ENCODE measurements at places on chromosomes 2 and 18.

GRCh38 chr2:19592197-19592596 is 233.8 kb upstream of the OSR1 start:
- no peaks in the 10 kb centered on the region for H3K27me3 ChIP-seq
- H3K36me3 ChIP-seq: no peaks in the 10 kb centered on the region
- H3K27ac ChIP-seq: no peak overlapping the region
- no peak for DNase-seq

GRCh38 chr2:150587547-150588505 is 100.4 kb upstream of the RND3 start:
- no peaks in the 10 kb centered on the region for H3K36me3 ChIP-seq
- no peaks in the 10 kb centered on the region for H3K27me3 ChIP-seq
- H3K4me3 ChIP-seq: no peak overlapping the region
- no peak for DNase-seq
- H3K27ac ChIP-seq: no peak overlapping the region

DNA sequence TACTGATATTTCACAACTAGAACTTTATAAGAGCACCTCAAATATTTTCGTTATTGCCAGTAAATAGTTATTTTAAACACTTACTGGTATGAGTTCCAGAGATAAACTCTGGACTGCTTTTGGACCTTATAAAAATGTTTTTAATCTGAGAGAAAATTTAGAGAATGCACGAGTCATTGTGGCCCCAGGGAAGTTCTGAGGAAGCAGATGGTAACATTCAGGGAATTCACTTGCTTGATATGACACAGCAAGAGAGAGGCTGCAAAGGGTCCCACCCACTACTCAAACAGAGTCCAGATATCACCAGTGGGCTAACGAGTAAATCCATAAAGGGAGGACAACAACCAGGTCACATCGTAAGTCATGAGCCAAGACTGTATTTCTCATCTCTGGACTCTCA is 526.8 kb downstream of the TDRD15 start:
- H3K36me3 ChIP-seq: no peaks in the 10 kb centered on the region
- no peak overlapping the region for H3K4me3 ChIP-seq
- no peaks in the 10 kb centered on the region for H3K27me3 ChIP-seq
- H3K27ac ChIP-seq: no peak overlapping the region
- H3K4me1 ChIP-seq: no peaks in the 10 kb centered on the region

DNA sequence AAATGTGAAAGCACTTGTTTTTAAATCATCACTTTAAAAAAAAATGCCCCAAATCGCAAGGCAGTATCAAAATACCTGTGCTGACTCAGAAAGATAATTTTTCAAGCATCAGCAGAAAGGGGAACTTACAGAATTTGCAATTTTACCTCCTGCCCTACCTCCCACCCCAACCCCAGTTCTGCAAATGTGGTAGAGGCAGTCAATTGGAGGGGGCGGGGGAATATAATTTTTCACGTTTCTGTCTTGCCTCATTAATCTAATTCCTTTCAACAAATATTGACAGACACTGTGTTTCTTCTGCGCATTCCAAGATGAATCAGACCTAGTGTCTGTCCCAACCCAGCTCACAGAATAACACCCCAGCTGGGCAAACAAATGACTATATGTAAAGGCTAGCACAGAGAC is 76.8 kb downstream of the ALPK2 start:
- no peaks in the 10 kb centered on the region for H3K4me1 ChIP-seq
- no peak overlapping the region for H3K4me3 ChIP-seq
- H3K36me3 ChIP-seq: no peaks in the 10 kb centered on the region
- no peak overlapping the region for H3K27ac ChIP-seq
- H3K27me3 ChIP-seq: no peaks in the 10 kb centered on the region

GRCh38 chr2:177588671-177589070 is 196.1 kb downstream of the AGPS start:
- DNase-seq: no peak
- H3K36me3 ChIP-seq: no peaks in the 10 kb centered on the region
- H3K4me1 ChIP-seq: no peaks in the 10 kb centered on the region

GRCh38 chr18:64380117-64380516 is 231.2 kb upstream of the LINC00305 start:
- no peaks in the 10 kb centered on the region for H3K4me1 ChIP-seq
- H3K36me3 ChIP-seq: no peaks in the 10 kb centered on the region
- H3K27me3 ChIP-seq: no peaks in the 10 kb centered on the region

GRCh38 chr2:236265675-236266074 is 1.5 kb upstream of the ASB18 start:
- peaks cover 23% of the 10 kb centered on the region for H3K27me3 ChIP-seq
- H3K36me3 ChIP-seq: no peaks in the 10 kb centered on the region
- no peaks in the 10 kb centered on the region for H3K4me1 ChIP-seq
- H3K27ac ChIP-seq: no peak overlapping the region

DNA sequence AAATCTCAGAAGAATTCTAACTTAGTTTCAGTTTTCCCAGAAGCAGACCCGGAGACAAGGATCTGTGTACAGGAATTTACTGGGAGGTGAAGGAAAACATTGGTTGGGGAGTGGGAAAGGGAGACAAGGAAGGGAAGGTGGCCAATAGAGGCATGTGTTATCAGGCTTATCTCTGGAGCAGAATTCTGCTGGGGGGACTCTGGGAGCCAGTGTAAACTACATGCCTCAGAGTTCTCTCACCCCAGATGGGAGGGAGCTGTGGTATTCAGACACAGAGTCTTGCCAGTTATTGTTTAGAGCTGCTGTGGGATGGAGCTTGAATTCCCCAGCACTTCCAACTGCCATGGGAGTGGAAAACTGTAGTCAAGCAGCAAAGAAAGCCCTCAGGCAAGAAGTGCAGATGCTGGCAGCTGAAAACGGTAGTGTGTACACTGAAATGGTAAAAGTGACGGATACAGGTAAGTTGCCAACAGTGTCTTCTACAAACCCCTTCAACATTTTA is 19.0 kb downstream of the DNPEP start:
- H3K36me3 ChIP-seq: peaks cover 6% of the 10 kb centered on the region
- H3K4me1 ChIP-seq: peaks cover 14% of the 10 kb centered on the region
- H3K4me3 ChIP-seq: no peak overlapping the region
- no peak for DNase-seq

GRCh38 chr18:3425030-3425429 is 24.9 kb upstream of the TGIF1 start:
- H3K4me1 ChIP-seq: no peaks in the 10 kb centered on the region
- no peak overlapping the region for H3K4me3 ChIP-seq
- no peak overlapping the region for H3K27ac ChIP-seq
- DNase-seq: no peak

GRCh38 chr2:176395273-176395854 is 126.1 kb downstream of the MTX2 start:
- no peaks in the 10 kb centered on the region for H3K4me1 ChIP-seq
- H3K4me3 ChIP-seq: no peak overlapping the region
- no peaks in the 10 kb centered on the region for H3K36me3 ChIP-seq
- no peaks in the 10 kb centered on the region for H3K27me3 ChIP-seq
- no peak overlapping the region for H3K27ac ChIP-seq

DNA sequence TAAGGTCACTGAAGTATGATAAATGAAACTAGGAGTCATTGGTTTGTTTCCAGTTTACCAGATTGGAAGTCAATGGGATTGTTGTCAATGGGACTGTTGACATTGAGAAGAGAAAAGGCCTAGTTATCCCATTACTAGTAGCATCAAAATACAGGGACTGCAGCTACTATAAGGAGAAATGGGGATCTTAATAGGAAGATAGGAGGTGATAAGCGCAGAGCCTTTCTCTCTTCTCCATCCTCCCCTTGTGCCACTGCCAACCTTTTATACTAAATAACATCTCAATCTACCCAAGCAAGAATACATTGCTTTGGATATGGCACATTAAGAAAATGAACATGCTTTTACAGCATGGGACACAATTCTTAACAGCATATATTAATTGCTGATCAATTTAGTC is 10.5 kb upstream of the BBS5 start:
- no peak overlapping the region for H3K27ac ChIP-seq
- no peaks in the 10 kb centered on the region for H3K36me3 ChIP-seq
- H3K4me3 ChIP-seq: no peak overlapping the region
- H3K4me1 ChIP-seq: no peaks in the 10 kb centered on the region
- no peak for DNase-seq

- H3K27ac ChIP-seq: no peak overlapping the region
- H3K4me1 ChIP-seq: peaks cover 18% of the 10 kb centered on the region
- peak; percentile 49 for DNase-seq
- peaks cover 89% of the 10 kb centered on the region for H3K27me3 ChIP-seq
- no peak overlapping the region for H3K4me3 ChIP-seq
Measured at GRCh38 chr2:232415138-232415690, 8.6 kb downstream of the ALPG start.

- peaks cover 29% of the 10 kb centered on the region for H3K4me1 ChIP-seq
- H3K27ac ChIP-seq: no peak overlapping the region
- DNase-seq: no peak
Measured at GRCh38 chr2:43097644-43098408, 128.6 kb downstream of the ZFP36L2 start.

- H3K27me3 ChIP-seq: no peaks in the 10 kb centered on the region
- no peaks in the 10 kb centered on the region for H3K36me3 ChIP-seq
- H3K4me1 ChIP-seq: no peaks in the 10 kb centered on the region
- H3K27ac ChIP-seq: no peak overlapping the region
- no peak for DNase-seq
- H3K4me3 ChIP-seq: no peak overlapping the region
Measured at GRCh38 chr2:121211251-121211650, 73.8 kb downstream of the TFCP2L1 start.

DNA sequence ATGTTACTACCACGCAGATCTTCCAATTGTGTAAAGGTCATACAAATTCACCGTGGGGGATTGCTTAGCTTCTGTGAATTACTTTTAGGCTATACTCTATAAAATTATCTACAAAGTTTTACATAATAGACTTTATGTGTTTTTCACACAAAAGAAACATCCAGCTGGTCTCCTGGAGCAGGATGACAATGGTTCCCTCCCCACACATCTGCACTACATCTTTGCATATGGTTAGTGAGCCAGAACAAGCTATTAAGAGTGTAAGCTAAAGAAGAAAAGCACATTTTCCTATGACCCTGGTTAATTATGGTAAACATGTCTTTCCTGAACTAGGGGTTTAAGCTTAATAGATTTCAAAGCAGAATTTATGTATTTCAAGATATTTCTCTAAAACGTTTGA is 295.1 kb downstream of the ASXL3 start:
- no peaks in the 10 kb centered on the region for H3K36me3 ChIP-seq
- no peak overlapping the region for H3K27ac ChIP-seq
- no peak overlapping the region for H3K4me3 ChIP-seq
- no peaks in the 10 kb centered on the region for H3K4me1 ChIP-seq
- no peaks in the 10 kb centered on the region for H3K27me3 ChIP-seq

GRCh38 chr2:211373203-211373602 is 816.8 kb downstream of the CPS1 start:
- H3K36me3 ChIP-seq: no peaks in the 10 kb centered on the region
- no peak overlapping the region for H3K4me3 ChIP-seq
- DNase-seq: no peak
- H3K27me3 ChIP-seq: no peaks in the 10 kb centered on the region
- H3K4me1 ChIP-seq: no peaks in the 10 kb centered on the region

- no peaks in the 10 kb centered on the region for H3K36me3 ChIP-seq
- H3K4me3 ChIP-seq: no peak overlapping the region
- no peaks in the 10 kb centered on the region for H3K4me1 ChIP-seq
- DNase-seq: no peak
Measured at GRCh38 chr2:16828828-16829160, 163.2 kb upstream of the CYRIA start.

DNA sequence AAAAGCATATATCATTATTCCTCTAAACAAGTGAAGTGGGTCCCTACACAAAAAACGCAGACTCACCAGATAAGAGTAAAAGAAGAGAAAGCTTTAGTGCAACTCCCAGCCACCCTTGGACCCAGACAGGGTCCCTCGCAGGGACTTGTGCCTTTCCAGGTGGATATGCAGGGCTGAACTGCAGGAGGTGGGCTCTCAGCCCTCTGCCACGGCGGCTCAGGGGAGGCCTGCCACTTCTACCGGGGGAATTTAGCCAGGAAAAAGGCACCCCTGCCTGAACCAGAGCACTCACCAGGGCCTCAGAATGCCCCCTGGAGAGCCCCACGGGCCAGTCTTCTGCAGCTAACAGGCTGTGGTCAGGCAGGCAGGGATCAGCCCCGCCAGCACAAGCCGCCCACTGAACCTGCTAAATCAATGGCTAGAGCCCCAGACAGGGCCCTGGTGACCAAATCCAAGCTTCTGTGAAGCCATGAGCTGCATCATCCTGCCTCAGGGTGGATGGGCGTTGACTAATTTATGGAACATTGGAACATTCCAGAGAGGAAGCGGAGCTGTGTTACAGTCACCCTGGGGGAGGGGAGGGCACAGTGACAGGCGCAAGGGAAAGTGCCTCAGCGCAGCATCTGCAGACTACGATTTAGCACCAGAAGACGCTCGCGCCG is 209.3 kb downstream of the EIPR1 start:
- DNase-seq: peak; percentile 55
- no peak overlapping the region for H3K27ac ChIP-seq
- H3K27me3 ChIP-seq: no peaks in the 10 kb centered on the region
- no peak overlapping the region for H3K4me3 ChIP-seq

- no peaks in the 10 kb centered on the region for H3K36me3 ChIP-seq
- no peak overlapping the region for H3K27ac ChIP-seq
- H3K4me1 ChIP-seq: peaks cover 9% of the 10 kb centered on the region
Measured at GRCh38 chr2:73703675-73704074, 33.5 kb downstream of the TPRKB start.

- peaks cover 13% of the 10 kb centered on the region for H3K4me1 ChIP-seq
- H3K27me3 ChIP-seq: no peaks in the 10 kb centered on the region
- H3K27ac ChIP-seq: no peak overlapping the region
- H3K4me3 ChIP-seq: no peak overlapping the region
Measured at GRCh38 chr18:34655131-34655530, 55.0 kb upstream of the DTNA start.

- no peak overlapping the region for H3K4me3 ChIP-seq
- H3K27me3 ChIP-seq: no peaks in the 10 kb centered on the region
- H3K27ac ChIP-seq: no peak overlapping the region
- no peak for DNase-seq
- H3K4me1 ChIP-seq: peaks cover 13% of the 10 kb centered on the region
Measured at GRCh38 chr18:3514312-3515216, 64.6 kb downstream of the TGIF1 start.

GRCh38 chr2:118929059-118929458 is 12.9 kb upstream of the MARCO start:
- H3K27me3 ChIP-seq: peaks cover 7% of the 10 kb centered on the region
- H3K27ac ChIP-seq: no peak overlapping the region
- DNase-seq: no peak
- H3K4me1 ChIP-seq: no peaks in the 10 kb centered on the region
- no peak overlapping the region for H3K4me3 ChIP-seq

GRCh38 chr2:37119157-37119556 is 34.8 kb downstream of the GPATCH11 start:
- H3K27ac ChIP-seq: no peak overlapping the region
- H3K4me1 ChIP-seq: no peaks in the 10 kb centered on the region
- no peak overlapping the region for H3K4me3 ChIP-seq
- DNase-seq: no peak

GRCh38 chr2:107137706-107138105 is 251.7 kb upstream of the ST6GAL2 start:
- no peaks in the 10 kb centered on the region for H3K4me1 ChIP-seq
- H3K27me3 ChIP-seq: no peaks in the 10 kb centered on the region
- DNase-seq: no peak
- H3K36me3 ChIP-seq: no peaks in the 10 kb centered on the region
- no peak overlapping the region for H3K4me3 ChIP-seq
